MM.1S (cell line): ENCODE measurements at places on chromosomes 3 and 15.

- no peak for DNase-seq
Measured at GRCh38 chr3:124140746-124141145, 148.8 kb upstream of the ROPN1 start.

DNA sequence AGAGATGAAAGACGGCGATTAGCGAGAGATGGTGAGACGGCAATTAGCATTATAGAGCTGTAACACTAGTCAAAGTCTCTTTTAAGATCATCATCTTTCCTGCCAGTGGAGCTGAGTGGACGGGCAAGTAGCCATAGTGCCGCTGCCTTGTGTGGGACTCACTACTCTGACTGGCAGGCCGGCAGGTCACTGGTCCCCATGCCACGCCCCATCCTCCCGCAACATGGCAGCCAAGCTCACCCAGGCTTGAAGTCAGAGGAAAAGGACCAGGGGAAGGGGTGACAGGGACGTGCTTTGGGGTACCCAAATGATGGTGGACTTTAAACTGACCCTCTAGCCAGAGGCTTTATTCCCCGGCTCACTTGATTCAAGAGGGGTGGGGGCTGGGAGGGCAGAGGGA, 44.6 kb upstream of the COL6A5 start:
- DNase-seq, result no peak

- DNase-seq, result no peak
Measured at GRCh38 chr3:32249184-32249782, 10.8 kb downstream of the CMTM8 start.

DNA sequence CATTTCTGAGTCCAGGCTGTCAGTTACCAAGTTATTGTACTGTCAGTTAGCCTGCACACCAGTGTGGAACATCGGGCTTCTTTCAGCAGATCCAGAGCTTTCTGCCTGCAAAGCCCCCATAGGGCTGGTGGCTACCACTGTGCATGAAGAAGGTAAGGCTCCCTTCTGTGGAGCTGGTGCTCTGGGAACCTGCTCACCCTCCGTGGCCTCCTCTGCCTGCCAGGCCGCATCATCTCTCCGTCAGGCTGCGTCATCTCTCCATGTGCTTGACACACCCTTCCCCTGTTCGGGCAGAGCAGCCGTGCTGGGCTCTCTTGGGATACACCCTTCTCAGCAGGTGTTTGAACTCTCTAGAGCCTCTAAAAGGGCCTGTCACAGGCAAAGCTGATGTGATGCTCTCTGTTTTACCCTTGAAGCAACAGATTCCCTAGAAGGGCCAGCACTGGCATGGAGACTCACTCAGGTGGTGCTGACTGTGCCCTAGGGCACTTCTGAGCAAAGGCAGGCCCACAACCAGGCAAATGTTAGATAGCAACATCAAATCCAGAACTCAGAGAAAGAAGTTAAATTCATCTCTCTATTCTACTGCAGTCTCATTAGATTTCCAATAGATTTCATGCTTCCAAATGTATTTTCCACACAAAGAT, 261.1 kb downstream of the EPHB1 start:
- no peak for DNase-seq

GRCh38 chr3:154135511-154136173, 14.5 kb downstream of the ARHGEF26 start:
- no peak for DNase-seq

DNA sequence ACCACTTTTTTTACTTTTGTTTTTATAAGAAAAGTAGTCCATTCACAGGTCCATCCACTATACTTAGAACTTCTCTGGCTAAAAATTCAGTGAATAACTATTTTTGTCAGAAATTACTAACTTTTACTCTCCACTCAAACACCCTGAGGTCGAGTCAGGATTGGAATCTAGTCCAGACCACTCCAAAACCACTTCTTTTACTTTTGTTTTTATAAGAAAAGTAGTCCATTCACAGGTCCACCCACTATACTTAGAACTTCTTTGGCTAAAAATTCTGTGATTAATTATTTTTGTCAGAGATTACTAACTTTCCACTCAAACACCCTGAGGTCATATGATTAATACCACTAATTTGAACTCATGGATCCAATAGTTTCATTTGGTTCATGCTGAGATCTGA, 239.4 kb downstream of the RORA start:
- no peak for DNase-seq

DNA sequence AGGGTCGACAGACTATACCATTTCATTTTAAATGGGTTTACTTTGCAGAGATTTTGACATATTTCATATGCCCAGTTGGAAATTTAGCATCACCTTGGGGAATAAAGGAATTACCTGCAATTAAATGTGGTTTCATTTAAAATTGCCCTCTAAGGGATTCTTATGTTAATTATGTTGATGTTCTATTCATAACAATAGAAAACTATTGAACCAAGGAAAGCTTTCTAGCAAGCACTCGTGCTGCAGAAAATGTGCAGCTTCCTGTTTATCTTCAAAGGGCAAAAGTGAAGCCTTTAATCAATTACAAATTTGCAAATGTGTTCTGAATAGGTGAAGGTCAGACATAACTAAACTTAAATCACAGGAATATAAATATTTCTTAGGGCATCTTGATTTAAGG, 352.1 kb downstream of the CHST2 start:
- DNase-seq, result no peak

- no peak for DNase-seq
Measured at GRCh38 chr15:23477920-23478319, 30.9 kb upstream of the GOLGA6L2 start.

- DNase-seq, result no peak
Measured at GRCh38 chr15:75830910-75831805, 12.1 kb upstream of the UBE2Q2 start.

GRCh38 chr15:81001152-81002008, 657 bp downstream of the TLNRD1 start:
- DNase-seq, result peak; percentile 63

- DNase-seq, result no peak
Measured at GRCh38 chr3:38054499-38055001, 15.5 kb downstream of the DLEC1 start.
